Stimulated activated CD8-positive, alpha-beta memory T cell treated with anti-CD3 and anti-CD28 coated beads, Interleukin-12 subunit alpha, Interleukin-12 subunit beta, amount 100 ng/mL, for 4 hours (primary cell): ENCODE measurements at places on chromosomes 6 and 20.

DNA sequence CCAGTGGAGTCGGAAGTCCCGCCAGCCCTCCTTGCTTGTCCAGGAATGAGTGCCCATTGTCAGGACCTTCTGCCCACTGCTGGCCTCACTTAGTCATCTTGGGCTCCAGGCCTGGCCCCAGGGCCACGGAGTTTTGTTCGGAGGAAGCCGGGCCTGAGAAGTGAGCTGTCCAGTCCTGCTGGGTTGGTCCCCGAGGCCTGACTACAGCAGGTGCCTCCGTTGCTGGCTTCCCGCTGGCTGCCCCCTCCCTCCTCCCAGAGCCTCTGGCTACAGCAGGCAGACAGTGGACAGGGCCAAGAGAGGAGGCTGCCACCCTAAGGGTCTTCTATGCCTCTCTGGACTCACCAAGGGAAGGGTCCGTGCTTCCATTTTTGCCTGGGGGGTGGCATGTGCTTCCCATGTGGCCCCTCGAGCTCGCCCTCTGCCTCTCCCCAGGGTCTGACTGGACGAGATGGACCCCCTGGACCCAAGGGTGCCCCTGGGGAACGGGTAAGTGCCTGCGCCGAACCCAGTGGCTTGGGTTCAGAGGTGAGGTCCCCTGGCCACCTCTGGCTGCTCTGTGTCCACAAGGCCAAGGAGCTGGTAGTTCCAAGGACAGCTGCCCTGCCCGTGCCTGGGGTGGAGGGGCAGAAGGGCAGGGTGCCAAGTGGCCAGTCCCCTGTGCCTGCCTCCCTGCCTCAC, 2.8 kb downstream of the COL9A3 start:
- DNase-seq = no peak

- DNase-seq = no peak
These were observed 57.3 kb downstream of the ZFAND3 start for GRCh38 chr6:37876843-37877242.

GRCh38 chr6:52363228-52363867, 1.4 kb downstream of the PAQR8 start:
- no peak for DNase-seq

DNA sequence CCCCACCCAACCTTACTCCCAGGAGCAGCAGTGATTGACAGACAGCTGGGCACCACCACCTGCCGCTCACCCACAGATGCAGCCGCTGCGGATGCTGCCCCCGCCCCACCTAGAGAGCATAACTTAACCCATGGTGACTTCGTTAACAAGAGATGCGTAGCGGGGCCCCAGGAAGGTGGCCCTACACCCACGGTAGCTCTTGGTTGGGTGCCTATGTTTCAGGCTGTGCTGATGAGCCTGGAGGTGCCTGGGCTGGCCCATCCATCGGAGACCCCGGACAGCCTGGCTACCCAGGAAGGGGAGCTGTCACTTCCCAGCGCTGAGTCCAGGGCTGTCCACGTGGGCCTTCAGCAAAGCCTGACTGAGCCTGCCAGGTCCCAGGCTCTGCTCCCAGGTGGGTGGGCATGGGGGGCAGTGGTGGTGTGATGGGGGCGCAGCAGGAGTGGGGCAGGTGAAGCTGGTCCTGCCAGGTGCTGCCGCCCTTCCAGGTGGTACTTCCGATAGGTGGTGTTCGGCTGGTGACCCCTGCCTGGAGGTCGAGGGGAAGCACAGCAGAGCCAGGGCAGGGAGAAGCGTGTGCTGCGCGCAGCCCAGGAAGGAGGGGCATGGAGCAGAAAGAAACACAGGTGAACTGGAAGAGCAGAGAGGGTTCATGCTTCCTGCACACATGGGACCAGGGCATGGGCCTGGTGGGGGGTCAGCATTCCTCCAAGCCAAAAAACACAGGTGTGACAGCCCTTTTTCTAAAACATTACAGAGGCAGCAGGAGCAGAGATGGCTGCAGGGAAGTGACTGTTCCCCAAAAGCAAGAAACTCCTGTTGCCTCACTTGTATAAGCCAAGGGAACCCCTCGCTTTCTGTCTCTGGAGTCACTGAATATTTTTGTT, 56.9 kb downstream of the SYNJ2 start:
- no peak for DNase-seq

- DNase-seq = no peak
These were observed at the start of gene NKX2-2 for GRCh38 chr20:21513881-21514540. TSS of gene NKX2-2 (minus strand) at chr20:21514064. CDS start at chr20:21513669, 395 bp downstream.

DNA sequence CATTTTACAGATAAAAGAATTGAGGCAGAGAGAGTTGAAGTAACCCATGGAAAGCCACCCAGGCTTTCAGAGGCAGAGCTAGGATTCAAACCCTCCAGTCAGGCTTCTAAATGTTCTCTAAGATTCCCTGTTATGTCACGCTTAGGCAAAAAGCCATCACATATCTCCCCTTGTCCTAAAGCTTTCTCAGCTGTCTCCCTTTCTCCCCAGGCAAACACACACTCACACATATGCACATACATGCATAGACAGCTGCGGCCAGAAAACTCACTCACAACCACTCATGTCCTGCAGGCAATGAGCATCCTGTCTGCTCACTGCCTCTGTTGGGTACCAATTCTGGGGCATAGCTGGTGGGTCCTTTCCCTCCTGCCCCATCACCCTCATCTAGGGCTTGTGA, 595.9 kb upstream of the CHD6 start:
- no peak for DNase-seq
